ENCODE measurements at places on chromosomes 3 and 15. TPM values are rescaled to one million over a fixed set of nuclear protein-coding genes. Genes with fewer than 3 reads are reported as not detected.

GRCh38 chr3:126102011-126102410, 18.1 kb upstream of the SLC41A3 start:
- no peak for DNase-seq

- DNase-seq, result no peak
Observed at GRCh38 chr3:72633534-72633933, 214.7 kb downstream of the SHQ1 start.

DNA sequence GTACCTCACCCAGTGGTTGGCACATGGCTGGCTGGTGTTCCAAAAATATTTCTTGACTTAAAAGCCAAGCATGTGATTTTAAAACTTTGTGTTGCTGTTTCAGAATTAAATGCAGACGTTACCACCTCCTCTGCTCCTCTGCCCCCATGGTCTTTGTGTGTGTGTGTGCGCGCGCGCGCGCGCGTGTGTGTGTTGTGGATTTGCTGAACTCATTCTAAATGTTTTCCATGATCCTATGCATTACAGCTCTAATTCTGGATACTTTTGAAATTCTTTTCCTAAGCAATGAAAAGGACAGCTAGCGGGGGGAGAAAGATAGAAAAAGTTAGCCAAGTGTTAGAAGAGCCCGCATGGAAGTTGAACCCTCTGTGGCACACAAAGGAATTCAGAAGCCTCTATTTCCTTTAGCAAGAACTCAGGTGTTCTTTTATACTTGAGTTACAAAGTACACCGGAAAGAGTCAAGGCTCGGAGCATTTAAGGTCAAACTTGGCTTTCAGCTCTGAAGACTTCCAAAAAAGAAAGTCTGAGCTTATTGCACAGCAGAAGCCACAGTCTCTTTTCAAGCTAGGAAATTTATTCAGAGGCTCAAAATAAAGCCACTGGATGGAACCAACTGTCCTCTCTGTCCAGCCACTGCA, 350.5 kb upstream of the TBL1XR1 start:
- no peak for DNase-seq

DNA sequence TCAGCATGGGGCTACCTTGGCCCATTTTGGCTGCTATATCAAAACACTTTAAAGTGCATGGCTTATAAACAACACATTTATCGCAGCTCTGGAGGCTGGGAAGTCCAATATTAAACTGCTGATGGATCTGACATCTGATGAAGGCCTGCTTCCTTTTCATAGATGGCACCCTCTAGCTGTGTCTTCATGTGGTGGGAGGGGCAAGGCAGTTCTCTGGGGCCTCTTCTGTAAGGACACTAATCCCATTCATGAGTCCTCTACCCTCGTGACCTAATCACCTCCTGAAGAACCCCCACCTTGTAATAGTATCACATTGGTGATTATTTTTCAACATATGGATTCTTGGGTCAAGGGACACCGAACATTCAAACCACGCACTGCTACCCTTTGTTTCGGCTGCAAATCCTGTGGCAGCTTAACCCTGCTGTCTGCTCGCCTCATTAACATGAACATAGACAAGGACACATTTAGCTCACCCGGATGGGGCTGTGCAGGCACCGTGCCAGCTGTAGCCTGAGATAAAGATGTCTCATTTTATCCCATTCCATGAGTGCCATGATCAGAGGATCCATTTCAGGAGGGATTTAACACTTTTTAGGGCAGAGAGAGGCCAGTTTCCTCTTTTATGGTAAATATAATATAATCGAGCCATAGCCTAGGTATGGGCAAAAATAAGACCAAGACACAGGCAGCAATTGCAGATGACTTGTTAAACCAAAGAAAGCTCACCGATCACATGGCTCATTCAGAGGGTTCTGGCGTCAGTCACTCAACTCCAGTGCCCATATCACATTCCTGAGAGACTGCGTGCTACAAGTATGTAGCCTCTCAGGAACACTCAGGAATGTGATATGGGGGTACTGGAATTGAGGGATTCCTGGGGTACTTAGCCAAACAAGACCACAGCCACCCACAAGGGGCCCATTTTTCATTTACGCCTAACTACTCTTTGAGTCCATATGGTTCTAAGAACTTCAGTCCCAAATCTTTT, 251.1 kb upstream of the ST8SIA2 start:
- no peak for DNase-seq

DNA sequence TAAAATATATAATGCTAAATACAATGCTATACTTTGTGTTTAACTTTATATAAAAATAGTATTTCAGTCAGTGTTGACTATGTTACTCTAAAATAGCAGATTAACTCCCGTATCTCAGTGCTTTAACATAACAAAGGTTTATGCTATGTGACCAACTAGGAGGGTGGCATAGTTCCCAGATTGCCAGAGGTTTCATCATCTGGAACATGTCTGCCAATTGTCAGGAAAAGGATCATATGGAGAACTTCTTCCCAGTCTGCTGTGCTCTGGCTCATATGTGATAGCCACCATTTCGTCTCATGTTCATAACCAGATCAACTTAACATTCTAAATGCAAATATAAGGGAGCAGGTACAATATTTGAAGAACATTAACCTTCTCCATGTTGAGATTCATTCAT, 720.2 kb downstream of the MCTP2 start:
- no peak for DNase-seq

DNA sequence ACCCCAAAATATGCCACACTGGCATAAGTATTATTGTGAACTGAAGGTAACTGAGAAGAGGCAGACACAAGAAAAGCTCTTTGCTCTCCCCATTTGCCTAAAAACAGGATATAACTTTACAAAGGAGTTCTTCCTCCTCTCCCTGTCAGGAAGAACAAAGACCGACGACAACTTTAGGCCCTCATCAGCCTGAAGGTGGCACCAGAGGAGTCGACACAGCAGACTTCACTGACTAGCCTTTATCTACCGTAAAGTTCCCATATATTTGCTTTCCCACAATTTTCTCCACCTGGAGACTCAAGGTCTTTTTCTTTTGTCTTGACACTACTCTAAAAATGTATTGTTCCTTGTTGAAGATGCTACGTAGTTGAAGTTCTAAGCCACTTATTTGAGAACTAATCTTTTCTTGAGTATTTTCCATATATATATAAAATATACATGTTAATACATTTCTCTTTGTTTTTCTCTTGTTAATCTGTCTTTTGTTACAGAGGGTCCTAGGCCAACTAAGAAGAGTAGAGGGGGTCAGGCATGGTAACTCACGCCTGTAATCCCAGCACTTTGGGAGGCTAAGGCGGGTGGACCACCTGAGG, 16.2 kb upstream of the XIRP1 start:
- DNase-seq, result peak; percentile 21

The STRIT1 gene
- total RNA-seq, result not detected
